ENCODE measurements at places on chromosomes 16 and 17. TPM values are rescaled to one million over a fixed set of nuclear protein-coding genes. Genes with fewer than 3 reads are reported as not detected.

NHLRC4 gene
- not detected for total RNA-seq

SULT1A1 gene
- total RNA-seq = 14.7 TPM

TPSD1 gene
- not detected for total RNA-seq

CCL1 gene
- total RNA-seq = not detected

GNAO1 gene
- total RNA-seq = 0.24 TPM

CNTROB gene
- total RNA-seq = 7.0 TPM

ARHGDIG gene
- total RNA-seq = not detected
